ENCODE measurements at places on chromosomes 5 and 9.

DNA sequence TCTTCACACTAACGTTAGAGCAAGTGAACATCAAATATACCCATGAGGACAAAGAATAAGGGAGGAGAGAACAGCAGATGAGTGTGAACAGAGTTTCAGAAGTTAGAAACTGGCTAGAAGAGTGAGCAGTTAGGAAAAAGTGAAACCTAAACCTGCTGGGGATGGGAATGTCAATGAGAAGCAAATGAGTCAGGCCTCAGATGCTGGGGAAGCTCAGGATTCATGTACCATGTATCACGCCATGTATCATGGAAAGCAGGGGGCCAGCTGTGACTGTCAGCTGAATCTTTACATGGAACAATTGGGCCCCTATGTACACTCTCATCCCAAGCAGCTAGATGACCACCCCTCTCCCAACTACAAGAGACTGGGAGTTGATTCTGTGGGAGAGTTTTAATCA lies 16.2 kb downstream of the GDF9 start:
- DNase-seq: no peak

DNA sequence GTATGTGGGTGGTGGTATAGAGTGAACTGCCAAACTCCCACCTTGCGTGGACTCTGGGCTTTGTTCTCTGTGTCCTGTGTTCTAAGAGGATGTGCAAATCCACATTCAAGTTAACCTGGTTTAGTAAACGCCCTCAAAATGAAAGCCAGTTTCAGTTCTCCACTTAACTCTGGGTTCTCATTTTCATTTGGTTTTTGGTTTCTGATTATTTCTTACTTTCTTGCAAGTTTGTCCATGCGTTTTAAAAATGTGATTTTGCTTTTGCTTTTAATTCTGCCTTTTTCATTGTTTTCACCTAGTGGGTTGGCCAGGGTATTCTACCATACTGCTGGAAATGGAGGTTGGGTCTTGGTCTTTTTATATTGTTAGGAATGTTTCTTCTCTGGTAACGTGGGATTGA lies 38.2 kb downstream of the GALNT10 start:
- no peak for DNase-seq

DNA sequence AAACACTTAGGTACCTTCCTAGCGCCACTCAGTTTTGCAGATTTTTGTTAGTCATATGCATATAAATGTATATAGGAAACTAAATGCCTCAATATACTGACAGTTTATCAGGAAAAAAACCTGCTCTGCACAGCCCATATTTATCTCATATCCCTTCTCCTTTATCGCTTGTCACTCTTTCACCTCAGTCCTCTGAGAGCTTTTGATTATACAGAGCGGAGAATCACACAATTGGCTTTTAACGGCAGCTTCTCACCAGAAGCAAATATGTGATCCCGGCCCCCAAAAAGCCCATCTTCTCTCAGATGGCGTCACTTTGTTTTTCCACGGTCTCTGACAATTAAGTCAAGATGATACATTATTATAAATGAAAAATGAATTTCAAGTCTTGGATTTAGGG lies 362.6 kb downstream of the DNAH5 start:
- no peak for DNase-seq

DNA sequence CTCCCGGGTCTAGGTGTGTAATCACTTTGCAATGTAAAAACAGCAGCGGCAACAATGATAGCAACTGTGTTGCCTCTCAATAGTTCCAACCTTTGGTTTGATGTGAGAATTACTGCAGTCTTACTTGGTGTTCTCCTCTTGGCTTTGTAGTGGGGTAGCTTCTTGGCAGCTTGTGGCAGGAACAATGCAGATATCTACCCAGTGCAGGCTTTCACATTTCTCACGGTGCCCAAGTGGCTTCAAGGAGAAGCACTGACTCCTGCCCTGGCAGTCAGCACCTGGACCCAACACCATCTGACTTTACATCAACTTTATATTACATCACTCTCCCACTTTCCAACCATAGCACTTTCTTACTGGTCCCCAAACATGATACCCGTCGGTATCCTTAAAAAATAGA lies 28.4 kb upstream of the TIFAB start:
- no peak for DNase-seq

GRCh38 chr9:38318759-38319495 lies 73.6 kb upstream of the ALDH1B1 start:
- DNase-seq: no peak

- no peak for DNase-seq
Observed at GRCh38 chr5:169408731-169409130, 107.8 kb upstream of the SLIT3 start.

DNA sequence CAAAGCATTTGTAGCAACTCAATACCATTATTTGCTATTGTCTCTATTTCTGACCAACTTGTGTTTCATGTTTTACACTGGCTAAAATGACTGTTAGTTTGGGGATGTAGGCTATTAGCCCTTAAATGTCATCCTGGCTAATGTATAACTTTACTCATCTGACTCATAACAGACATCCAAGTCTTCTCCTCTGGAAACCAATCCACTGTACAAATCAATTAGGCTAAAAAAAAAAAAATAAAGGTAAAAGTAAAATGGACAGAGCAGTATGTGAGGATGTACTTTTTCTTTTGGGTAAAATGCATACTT lies 20.6 kb downstream of the MEGF9 start:
- DNase-seq: no peak

GRCh38 chr5:172207511-172207910 lies 13.5 kb downstream of the EFCAB9 start:
- DNase-seq: no peak

GRCh38 chr5:137651022-137651421 lies 84.9 kb downstream of the KLHL3 start:
- DNase-seq: no peak

DNA sequence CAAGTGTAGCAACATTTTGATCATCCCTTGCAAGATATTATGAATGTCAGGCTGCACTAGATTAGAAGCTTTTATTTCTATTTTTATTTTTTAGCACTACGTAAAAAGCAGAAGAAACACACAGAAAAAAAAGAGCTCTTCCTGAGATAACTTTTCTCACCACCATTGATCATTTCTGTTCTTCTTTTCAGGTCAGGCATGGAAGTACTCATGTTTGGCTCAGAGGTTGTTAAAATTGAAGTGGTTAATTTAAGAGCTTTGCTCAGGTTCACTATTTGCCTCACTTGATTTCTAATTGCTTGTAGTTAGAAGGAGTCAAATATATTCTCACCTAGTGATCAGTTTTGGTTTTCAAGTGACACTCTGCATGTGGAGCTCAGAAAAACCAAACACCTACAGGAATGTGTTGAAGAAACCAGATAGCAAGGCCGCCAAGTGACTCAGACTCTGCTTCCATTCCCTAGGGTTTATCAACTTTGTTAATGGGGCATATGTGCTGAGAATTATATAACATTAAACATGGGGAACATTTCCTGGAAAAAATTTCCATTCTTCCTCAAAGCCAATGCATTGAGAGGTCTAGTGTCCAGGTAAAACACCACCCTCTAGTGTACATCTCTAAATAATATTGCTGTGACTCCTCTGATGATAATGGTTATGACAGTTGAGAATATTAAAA lies 679.8 kb downstream of the CETN3 start:
- DNase-seq: no peak

DNA sequence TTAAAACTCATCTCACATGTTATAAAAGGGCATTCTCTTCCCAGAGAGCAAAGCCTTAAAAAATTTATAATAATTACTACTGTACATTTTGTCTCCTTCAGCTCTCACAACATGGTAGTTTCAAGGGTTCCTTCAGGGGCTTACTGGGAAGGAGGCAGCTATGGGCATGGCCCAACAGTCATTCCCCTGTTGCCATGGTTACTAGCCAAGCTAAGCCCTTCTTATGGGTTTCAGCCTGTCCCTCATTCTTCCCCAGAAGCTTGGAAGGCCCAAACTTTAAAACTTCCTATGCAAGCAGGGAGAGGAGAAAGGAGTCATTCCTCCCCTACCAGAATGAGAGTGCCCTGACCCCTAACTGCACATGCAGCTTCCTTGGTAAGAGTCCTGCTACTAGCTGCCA lies 82.2 kb upstream of the CNTLN start:
- DNase-seq: no peak

DNA sequence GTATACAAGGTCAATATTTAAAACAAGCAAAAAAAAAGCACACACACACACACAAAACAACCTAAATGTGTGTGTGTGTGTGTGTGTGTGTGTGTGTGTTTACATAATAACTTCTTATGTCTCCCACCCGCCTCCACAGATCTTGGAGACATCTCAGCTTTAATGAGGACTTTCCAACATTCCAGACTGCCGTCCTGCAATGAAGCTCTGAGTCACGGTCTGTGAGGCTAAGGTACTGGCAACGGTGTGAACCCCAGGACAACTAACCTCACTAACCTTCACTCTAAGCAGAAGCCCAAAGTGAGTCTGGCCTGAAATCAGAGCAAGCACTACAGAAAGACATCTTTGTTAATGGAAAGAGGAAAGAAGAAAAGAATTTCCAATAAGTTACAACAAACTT lies 22.3 kb downstream of the ZNF474 start:
- no peak for DNase-seq

DNA sequence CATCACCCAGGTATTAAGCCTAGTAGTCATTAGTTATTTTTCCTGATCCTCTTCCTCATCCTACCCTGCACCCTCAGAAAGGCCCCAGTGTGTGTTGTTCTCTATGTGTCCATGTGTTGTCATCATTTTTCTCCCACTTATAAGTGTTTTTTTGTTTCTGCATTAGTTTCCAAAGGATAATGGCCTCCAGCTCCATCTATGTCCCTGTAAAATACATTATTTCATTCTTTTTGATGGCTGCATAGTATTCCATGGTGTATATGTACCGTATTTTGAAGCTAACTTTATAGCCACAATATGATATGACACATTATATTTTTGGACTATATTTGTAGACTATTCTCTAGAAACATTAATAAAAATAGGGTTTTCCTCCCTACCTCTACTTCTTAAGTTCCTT lies 324.4 kb upstream of the EDIL3 start:
- DNase-seq: no peak
